Right hindlimb (tissue), 1 donor: ENCODE measurements at places on chromosomes 3 and 15.

GRCh38 chr3:152307829-152308474 lies 39.2 kb downstream of the MBNL1 start:
- no peak for DNase-seq

DNA sequence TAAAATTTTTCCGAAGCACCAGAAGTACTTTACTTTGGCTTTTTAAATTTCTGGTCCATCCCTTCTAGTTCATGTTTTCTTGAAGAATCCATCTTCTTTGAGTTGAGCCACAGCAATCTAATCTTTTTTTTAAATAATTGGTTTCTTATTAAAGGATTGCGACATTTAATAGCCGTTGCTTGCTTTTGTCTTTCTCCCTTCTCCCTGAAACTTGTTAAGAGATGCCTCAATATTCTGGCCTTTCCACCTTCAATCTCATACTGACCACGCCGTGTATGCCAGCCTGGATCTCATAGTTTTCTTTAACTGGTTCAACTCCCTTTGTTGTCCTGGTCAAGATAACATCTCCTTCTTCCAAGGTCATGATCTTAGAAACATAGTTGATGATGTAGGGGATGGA lies 18.4 kb upstream of the RPLP1 start:
- DNase-seq, result no peak

DNA sequence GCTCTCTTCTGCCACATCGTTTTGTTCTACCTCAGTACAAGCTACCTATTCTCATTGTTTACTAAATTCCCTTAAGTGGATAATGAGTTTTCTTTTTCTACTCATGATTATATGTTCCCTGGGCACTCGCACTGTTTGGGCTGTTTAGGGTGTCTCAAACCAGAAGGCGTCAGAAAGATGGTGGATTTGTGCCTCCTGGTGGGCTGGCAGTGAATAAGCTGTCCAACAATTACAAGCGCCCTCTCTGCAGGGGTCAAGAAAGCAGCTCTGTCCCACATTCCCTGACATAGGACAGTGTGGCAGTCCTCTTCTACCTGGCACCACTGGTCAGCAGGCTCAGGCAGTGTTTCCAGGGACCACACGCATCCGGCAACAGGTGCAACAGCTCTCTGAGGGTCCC lies 173.4 kb upstream of the PPP2R3A start:
- DNase-seq, result no peak

GRCh38 chr3:27789420-27789819 lies 67.3 kb upstream of the EOMES start:
- no peak for DNase-seq

GRCh38 chr3:154969366-154969765 lies 110.8 kb upstream of the MME start:
- no peak for DNase-seq

DNA sequence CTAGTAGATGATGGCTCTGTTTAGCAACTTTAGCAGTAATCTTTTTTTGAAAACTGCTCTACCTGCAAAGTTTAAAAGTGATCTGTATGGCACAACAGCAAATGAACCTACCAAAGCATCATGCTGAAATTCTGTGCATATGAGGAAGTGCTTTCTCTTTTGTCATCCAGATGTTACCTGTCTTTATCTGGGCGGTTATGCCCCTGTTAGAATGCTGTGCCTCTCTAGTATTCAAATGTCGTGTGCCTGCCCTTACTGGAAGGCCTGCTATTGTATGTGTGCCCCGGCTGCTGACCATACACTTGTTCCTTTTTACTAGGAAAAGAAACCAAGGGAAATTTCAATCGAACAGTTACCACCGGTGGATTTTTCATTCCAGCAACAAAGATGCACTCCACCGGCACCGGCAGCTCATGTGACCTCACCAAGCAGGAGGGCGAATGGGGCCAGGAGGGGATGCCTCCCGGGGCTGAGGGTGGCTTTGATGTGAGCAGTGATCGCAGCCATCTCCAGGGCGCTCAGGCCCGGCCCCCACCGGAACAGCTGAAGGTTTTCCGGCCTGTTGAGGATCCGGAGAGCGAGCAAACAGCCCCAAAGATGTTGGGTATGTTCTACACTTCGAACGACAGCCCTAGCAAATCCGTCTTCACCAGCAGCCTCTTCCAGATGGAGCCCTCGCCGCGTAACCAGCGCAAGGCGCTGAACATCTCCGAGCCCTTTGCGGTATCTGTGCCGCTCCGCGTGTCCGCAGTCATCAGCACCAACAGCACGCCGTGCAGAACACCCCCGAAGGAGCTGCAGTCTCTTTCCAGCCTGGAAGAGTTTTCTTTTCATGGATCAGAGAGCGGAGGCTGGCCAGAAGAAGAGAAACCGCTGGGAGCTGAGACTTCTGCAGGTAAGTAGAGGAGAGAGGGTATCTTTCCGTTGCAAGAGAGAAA lies 61.6 kb downstream of the TMEM39A start:
- no peak for DNase-seq

- DNase-seq, result no peak
Measured at GRCh38 chr15:38724827-38725226, 160.2 kb upstream of the RASGRP1 start.

DNA sequence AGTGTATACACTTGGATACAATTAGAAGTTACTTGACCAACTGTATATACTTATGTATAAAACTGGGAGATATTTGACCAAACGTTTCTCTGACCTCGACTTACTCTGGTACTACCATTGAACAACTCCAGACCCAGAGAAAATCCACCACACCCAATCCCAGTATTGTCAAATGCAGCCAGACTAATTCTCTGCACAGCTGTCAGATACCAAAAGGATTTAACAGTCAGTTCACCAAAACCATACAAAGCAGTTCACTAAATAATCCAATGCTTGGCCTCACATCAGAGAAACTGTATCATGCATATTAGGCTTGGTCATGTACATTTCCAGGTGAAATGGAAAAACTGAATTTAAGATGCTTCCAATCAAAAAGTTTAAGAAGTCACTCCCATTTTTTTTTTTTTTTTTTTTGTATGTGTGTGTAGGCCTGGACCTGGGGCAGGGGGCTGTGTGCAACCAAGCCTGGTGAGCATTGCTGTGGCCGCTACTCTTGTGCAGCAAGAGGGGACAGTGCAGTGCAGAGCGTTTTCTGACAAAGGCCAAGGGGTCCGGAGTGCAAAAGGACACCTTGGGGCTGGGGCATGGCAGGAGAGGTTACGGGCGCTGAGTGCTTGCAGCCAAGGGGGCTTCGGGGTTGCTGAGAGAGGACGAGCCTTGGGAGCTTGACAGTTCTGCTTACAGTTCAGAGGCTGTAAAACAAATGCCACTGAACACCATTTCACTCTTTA lies 1.4 kb downstream of the TOMM70 start:
- DNase-seq, result no peak

DNA sequence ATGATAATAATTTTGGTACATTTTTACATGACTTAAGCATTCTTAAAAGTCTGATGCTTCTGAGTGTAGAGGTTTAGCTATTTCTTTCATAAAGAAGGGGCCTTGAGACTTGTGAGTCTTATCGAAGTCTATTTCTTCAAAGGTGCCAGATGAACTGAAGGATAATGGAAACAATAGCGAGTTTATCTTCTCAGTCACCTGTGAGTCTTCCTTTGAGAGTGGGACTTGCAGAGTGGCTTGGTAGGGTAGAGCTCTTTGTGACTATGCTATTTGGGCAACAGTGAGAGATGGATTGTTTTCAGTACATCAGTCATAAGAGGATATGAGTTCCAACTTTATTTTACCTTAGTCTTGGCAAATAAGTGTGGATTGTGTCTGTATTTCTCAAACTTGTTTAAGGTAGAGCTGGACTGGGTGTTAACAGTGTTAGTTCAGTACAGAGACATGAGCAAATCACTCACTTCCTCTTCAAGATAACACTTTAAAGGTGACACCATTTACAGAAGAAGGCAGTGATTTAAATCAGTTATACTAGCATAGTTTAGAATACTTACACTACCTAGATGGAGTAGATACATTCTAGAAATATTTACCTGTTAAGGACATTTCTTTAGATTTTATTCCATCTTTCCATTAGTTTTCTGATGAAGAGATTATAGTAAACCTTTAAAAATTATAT lies 3.2 kb downstream of the AKAP13 start:
- no peak for DNase-seq

- no peak for DNase-seq
Measured at GRCh38 chr3:148532774-148533173, 164.9 kb upstream of the AGTR1 start.

- DNase-seq, result no peak
Measured at GRCh38 chr3:69239063-69239462, 116.7 kb upstream of the LMOD3 start.
